Hematopoietic multipotent progenitor cell treated with erythropoietin and hydrocortisone succinate and interleukin-3 and kit ligand, for 4 days (in vitro differentiated cells): ENCODE measurements at places on chromosomes 16 and 17.

DNA sequence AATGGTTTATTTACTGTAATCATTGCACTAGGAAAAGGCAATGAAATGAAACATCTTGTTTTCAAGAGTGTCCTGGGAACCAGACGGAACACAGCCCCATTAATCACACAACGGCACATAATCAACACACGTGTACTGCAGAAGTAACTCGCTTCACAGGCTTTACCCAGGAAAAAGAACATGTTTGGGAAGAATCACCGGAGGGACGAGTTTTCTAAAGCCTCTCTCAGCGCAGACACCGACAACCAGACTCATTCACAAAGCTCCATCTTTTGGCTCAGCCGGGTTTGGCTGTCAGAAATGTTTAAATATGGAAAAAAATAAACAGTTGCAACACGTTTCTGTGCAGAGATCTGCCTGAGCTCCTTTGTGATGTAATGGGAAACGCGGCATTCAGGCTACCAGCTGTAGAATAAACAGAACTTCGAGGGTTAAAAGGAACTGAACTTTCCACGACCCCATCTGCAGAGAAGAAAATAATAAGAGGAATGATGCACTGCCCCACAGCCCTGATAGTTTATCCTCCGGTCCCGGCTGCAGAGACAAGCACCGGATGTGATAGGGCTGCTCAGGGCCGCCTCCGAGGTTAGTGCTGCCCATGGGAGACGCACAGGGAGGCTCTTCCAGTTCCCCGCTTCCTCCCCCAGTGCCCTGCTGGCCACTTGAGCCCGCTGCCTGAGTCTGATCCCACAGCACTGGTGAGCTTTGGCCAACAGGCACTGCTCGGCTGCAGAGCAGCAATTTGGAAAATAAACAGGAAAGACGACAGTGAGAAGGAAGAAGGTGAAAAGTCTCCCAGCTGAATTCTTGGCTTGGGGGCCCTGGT is 119.8 kb downstream of the HIC1 start:
- DNase-seq: peak; percentile 29

GRCh38 chr16:85554889-85555718 is 58.0 kb upstream of the GSE1 start:
- peak; percentile 95 for DNase-seq

DNA sequence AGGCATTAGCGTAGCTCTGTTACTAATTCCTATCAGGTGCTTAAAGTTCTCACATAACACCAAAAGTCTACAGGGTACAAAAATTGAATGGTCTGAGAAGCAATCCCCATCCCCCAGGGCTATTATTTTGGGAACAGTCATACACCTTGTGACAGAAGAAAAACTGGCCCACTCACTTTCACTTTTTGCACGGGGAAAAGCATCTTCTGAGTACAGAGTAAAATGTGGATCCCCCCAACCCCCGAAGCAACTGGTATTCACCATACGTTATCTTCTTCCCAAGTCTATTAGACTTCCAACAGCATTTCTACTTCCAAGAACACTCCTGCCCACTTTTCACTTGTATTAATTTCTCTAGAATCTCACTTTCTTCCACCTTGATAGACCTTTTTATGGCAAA is 11.8 kb downstream of the GGA3 start:
- DNase-seq: no peak

DNA sequence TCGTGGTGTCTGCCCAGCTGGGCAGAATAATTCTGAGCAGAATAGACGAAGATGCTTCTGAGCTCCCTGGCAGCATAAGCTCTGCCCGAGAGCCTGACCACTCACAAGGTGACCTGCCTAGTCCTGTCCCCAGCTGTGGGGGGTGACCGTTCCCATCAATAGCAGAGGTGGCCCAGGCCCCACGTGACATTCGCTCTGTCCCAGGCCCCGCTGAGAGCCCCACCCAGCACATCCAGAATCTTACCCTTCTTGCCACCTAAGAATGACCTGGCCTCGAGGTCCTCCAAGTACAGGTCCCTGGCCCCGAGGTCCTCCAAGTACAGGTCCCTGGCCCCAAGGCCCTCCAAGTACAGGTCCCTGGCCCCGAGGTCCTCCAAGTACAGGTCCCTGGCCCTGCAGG is 695 bp upstream of the TMEM204 start:
- DNase-seq: no peak

- DNase-seq: no peak
Measured at GRCh38 chr16:57022445-57022844, 33.1 kb downstream of the NLRC5 start.

DNA sequence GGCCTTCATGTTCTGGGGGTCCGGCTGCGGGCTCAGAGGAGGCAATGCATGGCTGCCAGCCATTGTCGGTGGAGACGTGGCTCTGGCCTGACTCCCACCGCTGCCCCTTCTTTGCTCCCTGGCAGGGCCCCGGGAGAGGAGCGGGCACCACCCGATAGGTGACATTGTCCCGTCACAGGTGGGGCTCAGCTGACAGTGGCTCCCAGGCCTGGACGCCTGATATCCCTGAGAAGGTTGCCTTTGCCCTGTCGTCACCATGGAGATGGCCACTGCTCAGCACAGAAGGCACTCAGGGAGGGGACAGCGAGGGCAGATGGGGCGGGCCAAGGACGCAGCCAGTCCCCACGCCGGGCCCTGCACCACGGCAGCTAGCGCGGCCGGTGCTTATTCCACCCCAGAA is 42.6 kb downstream of the SOX8 start:
- DNase-seq: no peak

DNA sequence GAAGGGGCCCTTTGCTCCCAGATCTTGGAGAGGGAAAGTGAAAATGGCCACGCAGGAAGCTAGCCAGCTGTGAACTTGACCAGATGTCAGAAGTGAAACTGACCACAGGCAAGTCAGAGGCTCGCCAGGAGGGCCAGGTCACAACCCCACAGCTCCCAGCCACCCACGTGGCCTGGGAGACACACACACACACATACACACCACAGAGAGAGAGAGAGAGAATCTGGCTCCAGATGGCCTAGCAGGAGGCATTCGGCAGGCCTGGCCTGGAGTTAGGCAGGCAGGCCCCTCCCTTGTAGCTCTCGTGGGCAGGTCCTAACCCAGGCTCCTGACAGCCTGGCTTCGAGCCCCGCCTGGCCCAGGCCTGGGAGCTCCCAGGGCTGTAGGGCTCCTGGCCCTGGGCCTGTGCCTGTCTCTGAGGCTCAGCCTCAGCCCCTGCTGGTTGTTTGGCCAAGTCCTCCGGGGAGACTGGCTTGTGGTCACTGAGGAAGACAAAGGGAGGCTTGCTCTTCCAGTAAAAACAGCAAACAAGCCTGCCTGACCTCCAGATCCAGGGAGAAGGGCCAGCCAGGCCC is 20.2 kb downstream of the NGFR start:
- peak; percentile 52 for DNase-seq

- DNase-seq: no peak
Measured at GRCh38 chr16:48053418-48053745, 102.4 kb downstream of the ABCC12 start.

DNA sequence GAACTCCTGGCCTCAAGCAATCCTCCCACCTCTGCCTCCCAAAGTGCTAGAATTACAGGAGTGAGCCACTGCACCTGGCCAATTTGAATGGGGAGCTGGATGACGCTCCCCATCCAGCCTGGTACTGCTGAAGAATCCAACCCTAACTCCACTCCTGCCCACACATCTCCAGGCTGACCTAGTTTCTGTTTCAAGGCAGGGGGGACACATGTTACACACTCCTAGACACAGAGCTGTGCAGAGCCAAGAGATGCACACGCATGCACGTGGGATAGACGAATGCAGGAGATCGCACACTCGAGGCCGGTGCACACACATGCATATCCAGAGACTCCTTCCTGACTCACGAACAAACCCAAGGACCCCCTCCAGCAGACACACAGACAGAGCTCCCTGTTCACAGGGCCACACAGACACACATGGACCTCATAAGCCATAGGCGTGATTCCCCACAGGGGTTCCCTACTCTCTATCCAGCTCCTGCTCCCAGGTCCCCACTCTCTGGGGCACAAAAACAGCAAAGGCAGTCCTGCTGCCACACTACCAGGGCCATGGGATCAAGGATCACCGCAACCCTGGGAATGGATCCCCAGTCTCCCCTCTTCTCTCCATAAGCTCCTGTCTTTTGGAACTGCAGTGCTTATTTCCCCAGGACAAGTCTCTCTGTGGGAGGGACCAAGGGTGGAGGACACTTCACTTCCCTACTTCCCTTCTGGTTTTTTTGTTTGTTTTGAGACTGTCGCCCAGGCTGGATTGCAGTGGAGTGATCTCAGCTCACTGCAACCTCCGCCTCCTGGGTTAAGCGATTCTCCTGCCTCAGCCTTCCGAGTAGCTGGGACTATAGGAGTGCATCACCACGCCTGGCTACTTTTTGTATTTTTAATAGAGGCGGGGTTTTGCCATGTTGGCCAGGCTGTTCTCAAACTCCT is 14.4 kb downstream of the EPOP start:
- no peak for DNase-seq

- no peak for DNase-seq
Measured at GRCh38 chr17:17700251-17700969, 19.2 kb downstream of the RAI1 start.

DNA sequence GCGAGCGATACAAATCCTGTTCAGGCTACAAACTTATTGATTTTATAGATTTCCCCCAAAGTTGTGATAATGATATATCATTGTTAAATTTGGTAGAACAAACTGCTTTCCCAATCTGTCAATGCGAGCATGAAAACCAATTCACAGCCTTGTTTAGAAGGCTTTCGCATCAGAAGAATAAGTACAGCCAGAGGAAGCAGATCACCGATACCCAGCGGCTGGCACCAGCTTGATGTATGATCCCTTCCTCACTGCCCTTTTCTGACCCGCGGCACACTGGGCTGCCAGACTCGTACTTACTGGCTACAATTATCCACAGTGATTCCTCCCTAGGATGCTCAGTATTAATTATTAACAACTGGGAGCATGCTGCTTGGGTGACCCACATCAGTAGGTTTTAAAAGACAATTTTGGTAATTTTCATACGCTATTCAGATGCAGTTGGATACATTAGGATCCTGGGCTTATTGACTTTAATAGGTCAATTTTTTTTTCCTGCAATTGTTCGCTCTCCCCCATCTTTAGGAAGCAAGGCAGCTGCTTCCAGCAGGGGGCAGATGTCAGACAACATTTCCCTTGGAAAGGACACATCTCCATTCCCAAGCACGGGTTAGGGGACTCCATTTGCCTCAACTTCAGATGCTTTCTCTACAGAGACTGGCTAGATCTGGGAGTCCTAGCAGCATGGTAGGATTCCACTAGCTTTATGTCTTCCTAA is 582.7 kb upstream of the PSMD7 start:
- DNase-seq: peak; percentile 32

GRCh38 chr16:31253642-31254045 is 6.1 kb upstream of the ITGAM start:
- DNase-seq: peak; percentile 81

DNA sequence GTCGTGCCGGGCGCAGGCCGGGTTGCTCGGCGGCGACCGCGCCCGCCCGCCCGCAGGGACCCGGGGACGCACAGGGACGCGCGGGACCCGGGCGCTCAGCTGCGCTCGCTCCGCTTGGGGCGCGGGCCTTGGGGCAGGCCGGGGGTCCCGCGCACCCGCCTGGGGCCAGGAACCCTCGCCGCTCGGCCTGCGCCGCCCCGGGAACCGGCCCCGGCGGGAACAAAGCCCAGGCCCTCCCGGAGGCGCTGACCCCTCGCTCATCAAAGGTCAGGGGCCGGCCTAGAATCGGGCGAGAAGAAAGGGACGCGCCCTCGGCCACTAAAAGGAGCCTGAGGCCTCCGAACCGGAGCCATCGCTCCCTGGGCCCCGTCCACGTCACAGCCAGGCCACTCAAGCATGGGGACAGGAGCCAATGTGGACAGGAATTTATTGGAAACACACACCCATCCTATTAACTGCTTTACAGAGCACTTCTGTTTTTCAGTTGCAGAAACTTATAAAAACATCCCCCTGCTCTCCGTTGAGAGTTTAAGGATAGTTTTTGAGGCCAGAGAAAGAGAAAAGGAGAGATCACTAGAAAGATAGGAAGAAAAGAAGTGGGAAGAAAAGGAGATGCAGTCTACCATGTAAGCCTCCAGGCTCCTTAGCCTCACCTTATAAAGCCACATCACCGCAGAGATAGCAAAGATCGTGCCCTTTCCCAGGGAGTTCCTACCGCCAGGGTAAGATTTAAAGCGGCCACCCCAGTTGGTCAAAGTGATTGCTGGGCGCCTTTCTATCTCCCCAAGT is 558 bp upstream of the ZFHX3 start:
- DNase-seq: no peak

DNA sequence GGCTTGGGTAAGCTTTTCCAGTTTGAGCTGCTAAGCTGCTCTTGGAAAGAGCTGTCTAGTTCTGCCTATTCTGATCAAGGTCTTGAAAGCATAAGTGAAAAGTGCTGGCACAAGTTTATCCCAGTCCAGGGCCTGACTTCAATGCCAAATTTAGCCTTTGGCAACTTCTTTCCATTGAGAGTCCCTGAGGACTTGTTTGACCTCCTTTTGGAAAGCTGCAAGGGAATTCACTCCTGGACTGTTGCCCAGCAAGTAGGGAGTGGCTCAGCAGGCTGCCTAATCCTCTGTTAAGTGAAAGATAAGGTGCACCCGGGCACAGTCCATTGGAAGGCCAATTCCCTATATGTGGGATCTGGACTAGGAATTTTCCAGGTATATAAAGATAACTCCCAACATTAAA is 16.0 kb upstream of the TANC2 start:
- no peak for DNase-seq
